CD4-positive, alpha-beta T cell treated with Interleukin-15 for 4 hours (primary cell): ENCODE measurements at places on chromosomes 4 and X.

DNA sequence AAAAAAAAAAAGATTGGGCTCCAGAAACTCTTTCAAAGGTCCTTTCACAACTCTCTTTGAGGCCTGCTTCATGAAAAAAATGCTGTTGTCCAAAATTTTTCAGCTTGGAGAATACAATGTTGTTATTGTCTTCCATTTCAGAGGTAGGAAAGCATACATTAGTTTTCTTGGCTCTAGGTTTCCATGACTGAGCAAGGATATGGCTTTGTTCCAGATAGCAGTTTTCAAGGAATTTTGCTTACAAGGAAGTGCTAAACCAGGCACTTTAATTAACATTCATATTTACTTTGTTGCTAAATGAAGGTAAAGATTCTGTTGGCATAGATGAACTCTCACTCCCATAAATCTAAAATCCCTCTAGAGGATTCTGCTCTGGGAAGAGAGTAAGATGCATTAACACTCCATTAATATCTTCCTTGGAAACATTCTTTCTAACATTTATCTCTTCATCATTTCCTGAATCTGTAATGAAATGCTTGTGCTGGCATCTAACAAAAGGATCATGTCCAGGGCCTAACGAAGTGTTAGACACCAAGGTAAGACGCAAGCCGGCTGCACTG is 118.4 kb downstream of the COL25A1 start:
- no peak for DNase-seq

GRCh38 chrX:112043997-112044396 is 38.6 kb downstream of the TRPC5 start:
- DNase-seq: no peak

GRCh38 chr4:189507060-189507459 is 433.6 kb upstream of the FRG1 start:
- no peak for DNase-seq

DNA sequence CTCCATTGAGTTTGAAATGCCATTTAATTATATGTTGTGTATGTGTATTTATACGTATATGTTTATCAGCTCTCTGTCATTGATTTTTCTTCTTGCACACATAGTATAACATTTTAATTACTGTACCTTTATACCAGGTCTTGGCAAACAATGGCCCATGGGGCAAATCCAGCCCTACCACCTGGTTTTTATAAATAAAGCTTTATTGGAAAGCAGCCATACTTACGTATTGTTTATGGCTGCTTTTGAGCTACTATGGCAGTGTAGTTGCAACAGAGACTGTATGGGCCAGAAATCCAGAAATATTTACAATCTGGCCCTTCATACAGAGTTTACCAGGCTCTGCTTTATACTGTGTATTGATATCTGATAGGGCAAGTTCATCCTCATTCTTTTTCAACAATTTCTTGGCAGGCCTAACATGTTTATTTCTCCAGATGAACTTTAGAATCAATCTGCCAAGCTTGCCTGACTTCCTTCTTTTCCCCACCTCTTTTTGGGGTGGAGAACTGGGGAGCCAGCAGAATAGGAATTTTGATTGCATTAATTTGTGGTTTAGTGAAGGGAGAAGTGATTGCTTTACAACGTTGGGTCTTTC is 15.8 kb downstream of the DCUN1D4 start:
- DNase-seq: no peak

- no peak for DNase-seq
These were observed 106.4 kb downstream of the PSAPL1 start for GRCh38 chr4:7328162-7328912.

GRCh38 chr4:76601791-76602190 is 166.8 kb downstream of the SHROOM3 start:
- no peak for DNase-seq

DNA sequence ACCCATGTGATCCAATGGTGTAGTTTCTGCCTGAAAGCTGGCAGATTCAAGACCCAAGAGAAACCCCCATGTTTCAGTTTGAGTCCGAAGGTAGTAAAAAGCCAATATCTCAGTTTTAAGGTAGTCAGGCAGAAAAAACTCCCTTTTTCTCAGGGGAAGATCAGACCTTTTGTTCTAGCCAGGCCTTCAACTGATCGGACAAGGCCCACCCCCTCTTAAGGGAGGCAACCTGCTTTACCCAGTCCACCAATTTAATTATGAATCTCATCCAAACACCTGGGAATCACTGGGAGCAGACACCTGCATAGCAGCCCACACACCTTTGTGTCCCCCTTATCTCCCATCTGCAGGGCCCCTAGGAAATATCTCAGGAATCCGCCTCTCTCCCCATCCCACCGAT is 322.0 kb downstream of the STK32B start:
- no peak for DNase-seq

DNA sequence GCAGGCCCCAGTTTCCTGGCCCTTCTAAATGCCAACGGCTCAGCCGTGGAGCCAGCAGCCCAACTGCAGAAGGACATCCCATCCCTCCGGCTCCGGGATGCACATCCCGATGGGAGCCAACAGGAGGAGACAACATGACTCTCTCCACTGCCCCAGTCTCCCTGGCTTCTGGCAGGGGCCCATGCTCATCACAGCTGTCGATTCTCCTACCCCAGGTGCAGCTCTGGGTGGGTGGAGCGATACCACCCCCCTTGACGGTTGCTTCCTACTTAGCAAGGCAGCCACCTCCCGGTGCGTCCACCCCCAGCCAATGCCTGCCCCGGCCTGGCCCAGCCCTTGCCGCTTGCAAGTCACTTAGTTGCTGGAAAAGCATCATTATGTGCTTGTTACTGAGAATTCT is 19.5 kb downstream of the ZNF275 start:
- DNase-seq: no peak

DNA sequence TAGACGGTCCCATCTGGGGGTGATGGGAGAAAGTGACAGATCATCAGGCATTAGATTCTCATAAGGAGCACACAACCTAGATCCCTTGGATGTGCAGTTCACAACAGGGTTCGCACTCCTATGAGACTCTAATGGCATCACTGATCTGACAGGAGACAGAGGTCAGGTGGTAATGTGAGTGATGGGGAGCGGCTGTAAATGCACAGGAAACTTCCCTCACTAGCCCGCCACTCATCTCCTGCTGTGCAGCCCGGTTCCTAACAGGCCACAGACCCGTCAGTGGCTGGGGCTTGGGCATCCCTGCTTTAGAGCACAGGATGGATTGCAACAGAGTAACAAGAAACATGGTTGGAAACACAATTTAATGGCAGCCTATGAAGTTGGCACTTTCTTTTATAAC is 172.6 kb upstream of the VCX3A start:
- no peak for DNase-seq

- DNase-seq: no peak
These were observed 24.1 kb downstream of the FABP2 start for GRCh38 chr4:119297795-119298194.

- no peak for DNase-seq
These were observed 306.5 kb downstream of the MAGEB5 start for GRCh38 chrX:26522501-26522900.

DNA sequence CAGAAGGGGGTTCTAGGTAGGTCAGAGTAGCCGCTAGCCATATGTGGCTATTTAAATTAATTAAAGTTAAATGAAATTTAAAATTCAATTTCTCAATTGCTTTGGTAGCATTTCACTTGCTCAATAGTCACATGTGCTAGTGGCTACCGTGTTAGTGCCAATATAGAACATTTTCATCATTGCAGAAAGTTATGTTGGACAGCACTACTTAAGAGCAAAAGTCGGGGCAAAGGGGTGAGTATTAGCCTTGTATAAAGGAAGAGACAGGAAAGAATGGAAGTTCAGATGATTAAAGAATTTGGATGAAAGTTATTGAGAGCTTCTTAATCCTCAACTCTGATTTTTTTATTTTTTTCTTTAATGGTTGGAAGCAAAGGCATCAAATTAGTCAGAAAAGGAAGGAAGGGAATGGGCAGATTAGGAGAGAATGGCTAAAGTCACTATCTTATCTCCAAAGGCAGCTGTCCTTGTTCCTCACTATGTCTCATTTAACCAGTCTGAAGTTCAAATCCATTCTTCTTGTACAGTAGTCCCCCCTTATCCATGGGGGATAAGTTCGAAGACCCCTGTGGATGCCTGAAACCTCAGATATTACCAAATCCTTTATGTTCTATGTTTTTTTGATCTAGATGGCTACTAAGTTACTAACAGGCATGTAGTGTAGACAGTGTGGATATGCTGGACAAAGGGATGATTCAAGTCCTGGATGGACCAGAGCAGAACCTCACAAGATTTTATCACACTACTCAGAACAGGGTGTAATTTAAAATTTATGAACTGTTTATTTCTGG is 22.9 kb downstream of the OCIAD1 start:
- no peak for DNase-seq

GRCh38 chr4:4663028-4663427 is 121.2 kb upstream of the STX18 start:
- no peak for DNase-seq

DNA sequence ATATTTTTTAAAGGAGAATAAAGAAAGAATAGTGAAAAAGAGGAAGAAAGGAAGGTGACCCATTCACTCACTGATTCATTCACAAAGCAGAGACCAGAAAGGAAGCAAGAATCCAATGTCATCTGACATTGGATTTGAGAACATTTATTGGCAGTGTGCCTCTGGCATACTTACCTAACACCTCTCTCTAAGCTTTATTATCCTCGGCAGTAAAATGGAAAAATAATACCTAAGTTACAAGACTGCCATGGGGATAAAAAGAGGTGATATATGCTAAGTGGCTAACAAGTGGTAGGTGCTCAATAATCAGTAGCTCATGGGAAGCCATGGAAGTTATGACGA is 41.6 kb upstream of the PPARGC1A start:
- DNase-seq: no peak

DNA sequence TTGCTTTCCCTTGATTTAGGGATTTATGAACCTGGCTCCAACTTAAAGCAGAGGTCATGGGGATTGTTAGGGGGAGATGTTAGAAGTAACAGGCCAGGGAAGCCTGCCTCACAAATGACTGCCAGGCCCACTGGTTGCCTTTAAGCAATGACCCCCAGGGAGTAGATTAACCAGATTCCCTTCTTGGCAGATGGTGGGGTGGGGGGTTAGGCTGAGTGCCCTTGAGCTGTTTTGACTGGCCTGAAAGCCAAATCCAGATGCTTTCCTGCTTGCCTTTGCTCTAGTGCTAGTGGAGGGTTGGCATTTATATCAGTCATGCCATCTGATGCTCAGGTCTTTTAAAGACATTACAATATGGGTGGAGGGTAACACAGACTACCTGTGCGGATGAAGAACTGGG is 128.1 kb downstream of the TMEM164 start:
- DNase-seq: no peak

DNA sequence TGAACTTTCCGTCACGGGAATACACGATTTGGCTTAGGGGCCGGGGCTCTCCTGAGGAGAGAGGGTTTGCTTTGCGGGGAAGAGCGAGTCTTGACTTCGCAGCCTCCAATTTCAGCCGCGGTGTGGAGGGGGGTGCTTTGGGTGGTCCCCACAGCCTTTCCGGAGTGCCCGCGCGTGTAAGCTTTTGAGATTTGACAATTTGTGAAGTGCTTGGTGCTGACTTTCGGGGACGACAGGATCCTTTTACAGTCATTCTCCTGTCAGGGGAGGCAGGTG is 355 bp downstream of the SCML1 start:
- DNase-seq: no peak

DNA sequence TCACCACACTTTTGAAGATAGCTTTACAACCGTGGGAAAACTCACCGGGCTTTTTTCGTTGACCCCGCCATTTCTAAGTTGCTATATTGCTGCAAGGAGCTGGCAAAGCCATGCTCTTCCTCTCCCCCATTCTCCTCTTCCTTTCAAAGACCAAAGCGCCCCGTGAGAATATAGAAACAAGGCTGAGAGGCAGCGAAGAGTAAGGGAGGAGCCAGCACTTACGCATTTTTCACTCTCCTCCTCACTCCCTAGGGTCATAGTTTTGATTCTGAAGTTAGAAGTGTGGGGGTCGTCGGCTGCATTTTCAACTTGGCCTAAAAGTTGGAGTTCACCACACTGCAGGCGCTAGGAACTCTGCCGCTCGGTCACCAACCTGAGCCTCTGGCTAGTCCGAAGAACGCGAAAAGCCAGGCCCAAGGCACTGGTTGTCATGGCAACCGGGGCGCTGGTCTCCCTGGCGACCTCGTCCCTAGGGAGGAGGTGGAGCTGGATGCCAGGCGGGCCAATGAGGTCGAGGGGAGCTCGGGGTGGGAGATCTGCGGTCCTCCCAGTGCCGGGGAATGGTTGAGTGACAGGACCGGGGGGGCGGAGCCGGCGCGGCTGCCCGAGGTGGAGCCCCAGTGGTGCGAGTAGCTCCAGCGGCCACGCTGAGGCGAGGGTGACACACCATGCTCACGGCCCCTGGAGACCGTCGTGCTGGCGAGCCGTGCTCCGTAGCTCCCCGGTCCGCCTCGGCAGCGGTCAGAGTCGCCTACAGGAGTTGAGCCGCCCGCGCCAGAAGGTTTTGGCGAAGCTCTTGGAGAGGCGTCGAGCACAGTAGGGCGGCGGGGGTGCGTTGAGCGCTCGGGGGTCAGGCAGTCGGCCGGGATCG is at the start of gene PTPN13:
PTPN13 (plus strand) TSS at position 628 of the 871 bp plus-strand sequence. CDS start 40,942 bp downstream, outside the sequence.
- peak; percentile 75 for DNase-seq

DNA sequence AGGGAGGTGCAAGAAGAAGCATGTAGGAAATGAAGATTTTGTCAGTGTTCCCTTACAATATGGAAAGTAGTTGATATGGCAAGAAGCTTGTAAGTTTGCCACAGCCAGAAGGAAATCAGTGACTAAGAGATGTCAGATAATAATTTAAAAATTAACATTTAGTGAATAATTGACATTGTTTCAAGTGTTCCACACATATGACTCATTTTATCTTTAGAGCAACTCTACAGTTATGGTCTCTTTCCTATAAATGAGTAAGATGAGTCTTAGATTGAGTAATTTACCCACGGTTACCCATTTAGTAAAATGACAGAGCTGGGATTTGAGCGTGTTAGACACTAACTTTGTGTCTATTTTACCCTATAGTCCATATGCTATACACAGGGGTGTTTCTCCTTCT is 300.3 kb upstream of the IRS4 start:
- no peak for DNase-seq

GRCh38 chr4:58275856-58276255 is 1165.7 kb upstream of the IGFBP7 start:
- DNase-seq: no peak

- no peak for DNase-seq
These were observed 564.7 kb upstream of the ACTRT1 start for GRCh38 chrX:128616933-128617332.
